H54 (cell line): ENCODE measurements at places on chromosomes 12 and 14.

GRCh38 chr14:24965578-24965933 lies 84.4 kb downstream of the STXBP6 start:
- no peak for DNase-seq

- DNase-seq, result peak; percentile 47
Observed at GRCh38 chr14:54805445-54806322, 96.9 kb downstream of the GCH1 start.

DNA sequence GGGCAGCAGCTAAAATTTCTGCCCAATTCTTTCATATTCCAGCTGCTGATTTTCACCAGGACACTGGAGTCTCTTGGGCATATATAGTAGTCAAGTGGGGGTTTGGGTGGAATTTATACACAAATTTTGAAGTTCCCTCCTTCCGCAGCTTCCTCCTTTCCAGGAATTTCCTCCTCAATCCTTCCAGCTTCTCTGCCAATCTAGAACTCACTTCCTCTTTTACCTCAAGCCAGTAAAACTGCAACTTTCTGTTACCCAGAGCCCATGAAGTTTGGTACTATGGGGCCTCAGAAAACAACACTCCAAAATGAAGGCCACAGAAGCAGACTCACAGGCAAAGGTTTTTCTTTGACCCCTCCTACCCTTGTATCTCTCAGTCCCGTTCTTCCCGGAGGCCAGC lies 51.7 kb upstream of the G2E3 start:
- no peak for DNase-seq

DNA sequence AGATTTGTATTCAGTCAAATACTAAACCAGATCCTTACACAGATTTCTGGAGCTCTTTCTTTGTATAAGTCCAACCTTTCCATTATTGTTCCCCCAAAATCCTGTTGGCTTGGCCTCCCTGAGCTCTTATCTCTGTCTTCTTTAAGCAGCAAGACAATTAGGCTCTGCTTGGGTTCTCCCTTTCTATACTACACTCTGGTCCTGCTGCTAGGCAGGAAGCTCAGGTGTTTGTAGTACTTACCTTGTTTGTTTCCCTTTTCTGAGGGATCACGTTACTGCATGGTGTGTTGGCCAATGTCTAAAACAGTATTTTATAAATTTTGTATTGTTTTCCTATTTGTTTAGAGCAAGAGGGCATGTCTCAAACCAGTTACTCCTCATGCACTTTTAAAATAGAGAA lies 192.9 kb downstream of the PRKD1 start:
- DNase-seq, result no peak

GRCh38 chr12:4802841-4803240 lies 82.6 kb downstream of the GALNT8 start:
- DNase-seq, result no peak

DNA sequence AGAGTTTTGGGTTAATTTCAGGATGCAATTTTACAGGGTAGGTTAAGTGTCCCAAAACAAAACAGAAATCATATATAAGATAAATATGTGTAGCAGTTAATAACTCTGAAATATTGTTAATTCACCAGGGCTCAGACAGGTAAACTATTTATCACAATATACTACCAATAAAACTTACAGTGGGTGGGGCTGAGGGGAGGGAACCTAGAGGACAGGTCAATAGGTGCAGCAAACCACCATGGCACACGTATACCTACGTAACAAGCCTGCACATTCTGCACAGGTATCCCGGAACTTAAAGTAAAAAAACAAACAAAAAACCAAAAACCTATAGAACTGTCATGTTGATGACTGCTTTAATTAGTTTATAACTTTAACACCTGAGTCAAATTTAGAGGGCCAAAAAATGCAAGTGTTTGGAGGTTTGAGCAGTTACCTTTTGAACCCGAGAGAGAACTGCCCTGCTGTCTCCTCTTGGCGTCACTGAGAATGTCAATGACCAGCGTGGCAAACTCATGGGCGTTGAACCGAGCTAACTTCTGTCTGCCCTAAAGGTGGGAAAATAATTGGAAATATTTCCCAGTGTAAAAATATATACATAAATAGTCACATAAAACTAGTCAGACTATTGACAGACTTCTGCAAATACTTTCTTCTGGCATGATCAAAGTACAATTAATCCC lies 36.6 kb downstream of the GIT2 start:
- DNase-seq, result no peak

GRCh38 chr14:73744175-73744867 lies 30.1 kb upstream of the PNMA1 start:
- DNase-seq, result no peak

DNA sequence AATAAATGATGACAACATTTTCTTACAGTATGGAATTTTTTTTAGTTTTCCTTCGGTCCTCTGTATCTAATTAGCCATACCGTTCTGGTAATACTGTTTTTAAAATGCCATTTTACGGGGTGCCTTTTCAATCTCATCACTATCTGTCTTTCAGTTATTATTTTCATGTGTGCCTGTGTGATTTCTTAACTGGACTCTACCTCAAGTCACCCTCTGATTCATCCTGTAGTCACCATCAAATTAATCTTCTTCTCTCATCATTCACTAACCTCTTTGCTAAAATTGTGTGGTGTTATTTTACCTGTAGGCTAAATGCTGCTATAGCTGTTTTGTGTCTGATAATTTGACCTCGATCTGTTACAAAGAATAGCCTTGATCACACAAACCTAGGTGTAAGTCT lies 16.0 kb upstream of the CCT2 start:
- DNase-seq, result no peak

- no peak for DNase-seq
Observed at GRCh38 chr12:7099290-7099996, 7.2 kb upstream of the C1R start.

DNA sequence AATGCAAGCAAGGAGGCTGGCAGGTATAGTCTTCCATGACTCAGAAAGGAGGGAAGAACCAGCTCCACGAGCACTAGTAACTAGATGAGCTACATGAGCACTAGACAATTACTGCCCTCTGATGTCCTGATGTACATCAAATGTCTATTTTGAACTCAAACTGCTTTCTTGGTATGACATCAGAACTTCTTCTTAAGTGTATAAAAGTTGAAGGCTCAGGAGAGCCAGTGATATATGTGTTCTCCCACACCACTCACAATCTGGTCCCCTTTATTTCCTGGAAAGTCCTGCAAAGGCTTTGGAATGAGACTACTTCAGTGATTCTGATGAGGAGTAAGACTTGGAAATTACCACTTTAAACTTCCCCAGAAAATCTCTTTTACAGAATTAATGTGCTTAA lies 18.5 kb upstream of the DHRS7 start:
- DNase-seq, result no peak

DNA sequence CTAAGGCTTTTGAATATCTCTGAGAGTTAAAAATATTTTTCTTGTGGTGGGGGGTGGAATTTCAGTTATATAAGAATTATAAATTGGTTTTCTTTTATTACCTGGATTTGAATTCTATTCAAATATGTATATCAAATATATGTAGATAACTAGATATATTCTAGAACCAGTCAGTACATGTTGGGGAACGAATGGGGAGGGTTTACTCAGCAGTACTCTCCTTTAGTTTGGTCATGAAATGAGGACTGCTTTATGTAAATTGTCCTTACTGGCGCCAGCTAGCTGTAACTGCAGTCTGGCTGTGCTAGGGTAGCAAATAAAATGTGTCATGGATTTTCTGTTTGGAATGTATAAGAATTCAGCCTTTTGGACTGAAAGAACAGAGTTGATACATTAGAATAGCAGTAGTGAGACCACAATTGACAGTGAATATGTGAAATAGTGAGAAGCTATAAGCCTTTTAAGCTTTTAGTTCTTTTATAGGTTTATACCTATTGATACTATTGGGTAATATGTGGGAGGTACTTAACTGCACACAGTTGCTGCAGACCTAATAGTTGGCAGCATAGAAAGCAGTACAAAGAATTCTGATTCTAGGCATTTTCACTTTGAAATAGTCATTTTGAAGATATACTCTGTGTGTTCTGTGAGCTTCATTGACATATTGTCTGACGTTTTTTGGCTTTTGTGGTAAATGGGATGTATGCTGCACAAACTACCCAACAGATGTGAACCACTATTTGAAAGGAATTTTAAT lies 29.0 kb downstream of the ATF7IP start:
- no peak for DNase-seq

DNA sequence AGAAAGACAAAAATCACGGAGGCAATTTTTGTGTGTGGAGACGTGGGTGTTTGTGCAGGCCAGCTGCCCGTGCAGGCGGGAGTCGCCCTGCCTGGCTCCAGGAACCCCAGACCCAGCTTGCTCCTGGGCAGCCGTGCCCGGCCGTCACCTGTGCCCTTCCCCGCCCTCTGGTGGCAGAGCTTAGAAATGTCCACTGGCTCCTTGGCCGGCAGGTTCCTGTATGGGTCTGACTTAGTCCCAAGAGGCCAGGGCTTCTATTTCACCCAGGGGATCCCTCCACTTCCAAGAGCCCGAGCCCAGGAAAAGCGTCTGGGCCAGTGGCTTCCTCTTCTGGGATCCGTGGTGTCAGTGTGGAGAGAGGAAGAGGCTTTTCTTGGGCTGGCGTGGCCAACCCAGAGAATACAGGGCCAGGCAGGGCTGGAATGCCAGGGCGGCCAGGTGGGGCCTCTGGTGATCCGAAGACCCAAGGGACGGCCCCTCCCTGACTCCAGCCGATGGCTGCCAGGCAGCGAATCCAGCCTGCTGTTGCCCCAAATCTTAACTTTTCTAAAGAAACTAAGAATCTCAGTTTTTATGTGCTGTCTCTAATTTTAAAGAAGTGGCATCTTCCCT lies 120.9 kb downstream of the TMEM132C start:
- DNase-seq, result peak; percentile 35

DNA sequence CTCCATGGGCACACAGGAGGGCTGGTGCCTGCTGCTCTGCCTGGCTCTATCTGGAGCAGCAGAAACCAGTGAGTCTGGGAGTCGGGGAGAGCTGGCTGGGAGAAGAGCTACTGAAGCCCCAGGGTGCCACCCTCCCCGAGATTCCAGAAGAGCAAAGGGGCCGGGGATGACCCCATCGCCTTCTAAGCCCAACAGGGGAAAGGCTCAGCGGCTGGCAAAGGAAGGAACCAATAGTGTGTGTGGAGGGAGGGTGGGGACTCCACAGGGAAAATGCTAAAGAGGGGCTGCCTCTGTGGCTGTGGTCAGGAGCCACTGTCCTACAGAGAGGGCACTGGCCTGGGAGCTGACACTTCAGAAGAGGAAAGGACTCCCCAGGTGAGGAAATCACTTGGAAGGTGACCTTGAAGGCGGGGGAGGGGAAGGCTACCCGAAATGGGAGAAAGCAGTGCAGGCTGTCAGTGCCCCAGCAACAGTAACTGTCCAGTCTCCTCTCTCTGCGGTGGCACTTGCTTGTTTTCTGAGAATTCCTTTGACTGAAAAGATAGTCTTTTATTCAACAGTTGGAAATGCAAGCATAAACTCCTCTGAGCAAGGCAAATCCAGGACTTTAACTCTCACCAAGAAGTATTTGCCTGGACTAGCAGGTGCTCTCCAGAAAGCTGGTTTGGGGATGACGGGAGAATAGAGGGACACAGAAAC lies 552 bp downstream of the TAPBPL start:
- peak; percentile 38 for DNase-seq

DNA sequence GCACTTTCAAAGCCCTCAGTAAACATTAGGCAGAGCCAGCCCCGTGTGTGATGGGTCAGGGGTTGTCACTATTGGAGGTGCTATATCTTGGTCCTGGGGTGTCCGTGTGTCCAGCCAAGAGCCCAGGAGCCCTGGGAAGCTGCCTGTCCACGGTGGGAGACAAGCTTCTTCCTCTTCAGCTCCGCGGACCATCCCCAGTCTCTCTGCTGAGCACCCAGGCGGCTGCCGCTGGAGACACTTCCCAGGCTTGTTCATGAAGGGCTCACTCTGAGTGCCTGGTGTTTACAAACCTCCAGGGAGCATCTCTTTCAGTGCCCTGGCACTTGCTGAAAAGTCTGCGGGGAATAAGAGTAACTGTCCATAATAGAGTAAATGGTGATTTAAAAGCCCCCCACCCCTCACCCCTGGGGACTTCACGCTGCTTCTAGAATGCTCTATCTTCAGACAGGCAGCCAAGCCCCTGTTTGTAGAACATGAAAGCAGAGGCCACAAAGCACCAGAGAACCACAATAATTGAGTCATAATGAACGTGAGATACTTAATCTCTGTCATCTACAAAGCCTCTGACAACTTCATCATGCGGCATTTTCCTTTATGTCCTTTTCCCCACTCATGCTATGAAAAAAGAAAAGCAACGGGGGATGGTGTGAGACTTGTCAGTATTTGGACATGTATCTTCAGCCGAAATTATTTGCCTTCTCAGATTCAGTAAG lies 178.6 kb downstream of the TMEM132C start:
- no peak for DNase-seq

DNA sequence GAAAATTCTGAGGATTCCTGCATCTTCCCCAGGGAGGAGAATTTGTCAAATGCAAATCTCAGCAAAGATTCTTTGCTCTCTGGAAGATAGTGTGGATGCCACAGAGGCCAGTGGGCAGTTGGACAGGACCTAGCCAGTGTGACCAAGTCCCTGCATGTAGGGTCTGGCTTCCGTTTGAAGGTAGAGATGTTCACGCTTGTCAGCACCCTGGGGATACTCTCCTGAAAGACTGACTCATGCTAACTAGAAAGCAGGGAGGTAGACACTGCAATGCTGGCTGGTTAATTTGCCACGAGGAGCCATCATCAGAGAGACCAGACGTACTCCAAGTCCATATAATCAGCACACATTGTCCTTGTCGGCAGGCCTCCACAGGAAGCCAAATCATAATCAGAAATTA lies 130.1 kb downstream of the SAMD4A start:
- no peak for DNase-seq
